ENCODE measurements at places on chromosomes 11 and 22.

DNA sequence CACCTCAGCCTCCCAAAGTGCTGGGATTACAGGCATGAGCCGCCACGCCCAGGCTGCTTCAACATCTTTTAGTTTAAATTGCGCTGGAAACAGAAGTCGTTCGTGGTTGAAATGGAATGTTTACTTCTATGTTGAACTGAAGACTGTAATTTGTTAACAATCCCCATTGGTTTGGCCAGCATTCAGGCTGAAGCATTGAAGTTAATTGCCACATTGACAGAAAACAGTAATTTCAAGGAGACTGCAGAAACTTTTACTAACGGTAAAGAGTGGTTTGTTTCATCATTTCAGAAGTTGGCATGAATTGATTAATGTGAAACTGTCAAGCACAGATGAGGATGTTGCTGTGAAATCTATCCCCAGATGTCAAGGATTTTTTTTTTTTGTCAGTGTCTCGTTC, 14.2 kb downstream of the AP5B1 start:
- no peaks in the 10 kb centered on the region for H3K4me1 ChIP-seq
- H3K27me3 ChIP-seq = no peaks in the 10 kb centered on the region
- DNase-seq = no peak
- H3K4me3 ChIP-seq = no peak overlapping the region

DNA sequence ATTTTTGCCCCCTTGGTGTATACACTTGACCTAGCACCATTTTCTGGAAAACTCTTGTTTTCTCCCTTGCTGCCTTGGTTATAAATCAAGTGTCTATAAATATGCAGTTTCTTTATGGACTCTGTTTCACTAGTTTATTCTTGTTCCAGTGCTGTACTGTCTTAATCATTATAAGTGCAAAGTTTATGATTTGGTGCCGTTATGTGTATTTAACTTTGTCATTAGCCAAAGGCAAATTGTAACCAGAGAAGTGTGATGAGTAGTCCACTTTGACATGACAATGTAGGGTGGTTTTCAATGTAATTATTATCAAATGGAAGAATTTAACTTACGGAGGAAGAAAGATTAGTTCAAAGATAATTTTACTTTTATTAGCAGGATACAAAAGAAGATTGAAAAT, 40.3 kb downstream of the SPECC1L start:
- no peaks in the 10 kb centered on the region for H3K27me3 ChIP-seq
- H3K36me3 ChIP-seq = peaks cover 42% of the 10 kb centered on the region
- no peak for DNase-seq

DNA sequence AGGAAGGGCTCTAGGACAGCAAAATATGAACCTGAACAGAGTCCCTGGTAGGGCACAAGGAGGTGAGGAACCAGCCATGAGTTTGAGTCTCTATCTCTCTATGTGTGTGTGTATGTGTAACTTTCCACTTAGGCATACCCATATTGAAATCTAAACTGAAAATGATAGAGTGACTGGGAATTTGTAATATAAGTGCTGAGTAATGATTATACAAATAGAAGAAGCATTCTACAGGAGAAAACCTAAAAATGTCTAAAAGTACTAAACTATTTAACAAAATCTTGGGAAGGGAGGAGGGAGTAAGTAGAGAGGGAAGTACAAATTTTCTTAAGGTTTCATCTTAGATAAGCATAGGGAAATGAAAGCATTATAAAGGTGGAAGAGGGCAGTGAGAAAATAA, 97.1 kb upstream of the ZC3H12C start:
- H3K27ac ChIP-seq = no peak overlapping the region
- no peaks in the 10 kb centered on the region for H3K36me3 ChIP-seq
- H3K4me1 ChIP-seq = peaks cover 2% of the 10 kb centered on the region
- H3K27me3 ChIP-seq = no peaks in the 10 kb centered on the region

GRCh38 chr22:50676180-50676636, 3.6 kb downstream of the SHANK3 start:
- no peak overlapping the region for H3K27ac ChIP-seq
- H3K27me3 ChIP-seq = peaks cover 48% of the 10 kb centered on the region
- H3K4me3 ChIP-seq = peak overlapping the region; percentile 69

- no peak overlapping the region for H3K4me3 ChIP-seq
- H3K27ac ChIP-seq = no peak overlapping the region
- H3K27me3 ChIP-seq = peaks cover 33% of the 10 kb centered on the region
- DNase-seq = no peak
These were observed 31.2 kb downstream of the FLI1 start for GRCh38 chr11:128724891-128725611.

DNA sequence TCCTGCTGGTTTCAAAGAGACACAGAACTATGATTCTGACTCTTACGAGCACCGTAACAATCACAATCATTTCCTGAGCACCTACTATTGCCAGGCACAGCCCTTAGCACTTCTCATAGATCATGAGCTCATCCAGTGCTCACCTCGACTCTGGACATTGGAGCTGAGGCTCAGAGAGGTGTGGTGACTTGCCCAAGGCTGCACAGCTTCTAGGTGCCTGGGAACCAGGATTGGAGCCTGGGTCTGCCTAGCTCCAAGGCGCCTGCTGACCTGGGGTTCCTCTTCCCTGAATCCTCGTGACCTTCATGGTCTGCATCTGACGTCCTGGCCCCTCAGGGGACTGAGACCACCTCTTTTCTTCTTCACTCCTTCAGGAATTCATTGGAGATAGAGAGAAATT, 50.6 kb upstream of the CRYBB3 start:
- no peaks in the 10 kb centered on the region for H3K4me1 ChIP-seq
- no peaks in the 10 kb centered on the region for H3K36me3 ChIP-seq
- DNase-seq = no peak
- H3K27ac ChIP-seq = no peak overlapping the region

- H3K4me1 ChIP-seq = no peaks in the 10 kb centered on the region
- no peaks in the 10 kb centered on the region for H3K36me3 ChIP-seq
- peaks cover 75% of the 10 kb centered on the region for H3K27me3 ChIP-seq
- no peak overlapping the region for H3K27ac ChIP-seq
- no peak overlapping the region for H3K4me3 ChIP-seq
These were observed 111.2 kb upstream of the ALX4 start for GRCh38 chr11:44421090-44421675.

All from mesothelial cell of epicardium (in vitro differentiated cells).